Caki2 (cell line): ENCODE measurements at places on chromosomes 7 and 10. TPM values are rescaled to one million over a fixed set of nuclear protein-coding genes. Genes with fewer than 3 reads are reported as not detected.

Gene BTBD16
- 0.14 and 0.88 TPM in 2 replicates for total RNA-seq

Gene TSPAN33
- 54.4 and 68.1 TPM in 2 replicates for total RNA-seq

Gene WEE2
- total RNA-seq = not detected in 2 replicates

Gene TMEM225B
- not detected in 2 replicates for total RNA-seq

Gene NPFFR1
- not detected in 2 replicates for total RNA-seq

Gene GALNT17
- total RNA-seq = not detected in 2 replicates

Gene GPR15LG
- total RNA-seq = not detected in 2 replicates

Gene PILRA
- 0.41 and 0.91 TPM in 2 replicates for total RNA-seq

Gene PRSS2
- total RNA-seq = not detected in 2 replicates

Gene LRIT1
- not detected in 2 replicates for total RNA-seq

Gene CD36
- not detected in 2 replicates for total RNA-seq

Gene HIBADH
- total RNA-seq = 171 and 192 TPM in 2 replicates

Gene ECD
- 44.6 and 45.7 TPM in 2 replicates for total RNA-seq

Gene PNLIPRP3
- total RNA-seq = not detected in 2 replicates

Gene HMX2
- total RNA-seq = not detected in 2 replicates

Gene GJD4
- total RNA-seq = not detected in 2 replicates

Gene CALML5
- not detected in 2 replicates for total RNA-seq

Gene LRRC27
- 12.7 and 13.6 TPM in 2 replicates for total RNA-seq

Gene PGAM2
- not detected in 2 replicates for total RNA-seq

Gene HOXA2
- total RNA-seq = 0.30 TPM in 1 of 2 replicates, not detected in the other

Gene AKR1C4
- not detected in 2 replicates for total RNA-seq

Gene ACTL6B
- not detected in 2 replicates for total RNA-seq

Gene NACAD
- not detected in 2 replicates for total RNA-seq

Gene TAC1
- total RNA-seq = not detected in 2 replicates

Gene NPC1L1
- not detected in 2 replicates for total RNA-seq

Gene IDI2
- total RNA-seq = not detected in 2 replicates

Gene CLRN3
- total RNA-seq = not detected in 2 replicates

Gene SP4
- total RNA-seq = 2.5 and 3.0 TPM in 2 replicates

Gene ABI1
- 61.4 and 73.2 TPM in 2 replicates for total RNA-seq

Gene AGAP3
- total RNA-seq = 32.6 and 33.8 TPM in 2 replicates

Gene PLCE1
- 0.70 and 1.0 TPM in 2 replicates for total RNA-seq

Gene AKR1D1
- total RNA-seq = not detected in 2 replicates

Gene TUBGCP2
- 73.2 and 76.2 TPM in 2 replicates for total RNA-seq

Gene ANK3
- 5.9 and 14.2 TPM in 2 replicates for total RNA-seq

Gene TAS2R4
- total RNA-seq = not detected in 2 replicates

Gene EMX2
- 3.2 TPM in 1 of 2 replicates, not detected in the other for total RNA-seq

Gene ZEB1
- 10.3 and 20.4 TPM in 2 replicates for total RNA-seq

Gene BAMBI
- 19.8 and 26.8 TPM in 2 replicates for total RNA-seq

Gene ODAD2
- 0.30 TPM in 1 of 2 replicates, not detected in the other for total RNA-seq

Gene TEX36
- total RNA-seq = not detected in 2 replicates
